Fibroblast of the aortic adventitia (primary cell): ENCODE measurements at places on chromosomes 13 and 19. TPM values are rescaled to one million over a fixed set of nuclear protein-coding genes. Genes with fewer than 3 reads are reported as not detected.

GRCh38 chr19:14054099-14054498 lies 7.8 kb downstream of the PALM3 start:
- no peak for DNase-seq

DNA sequence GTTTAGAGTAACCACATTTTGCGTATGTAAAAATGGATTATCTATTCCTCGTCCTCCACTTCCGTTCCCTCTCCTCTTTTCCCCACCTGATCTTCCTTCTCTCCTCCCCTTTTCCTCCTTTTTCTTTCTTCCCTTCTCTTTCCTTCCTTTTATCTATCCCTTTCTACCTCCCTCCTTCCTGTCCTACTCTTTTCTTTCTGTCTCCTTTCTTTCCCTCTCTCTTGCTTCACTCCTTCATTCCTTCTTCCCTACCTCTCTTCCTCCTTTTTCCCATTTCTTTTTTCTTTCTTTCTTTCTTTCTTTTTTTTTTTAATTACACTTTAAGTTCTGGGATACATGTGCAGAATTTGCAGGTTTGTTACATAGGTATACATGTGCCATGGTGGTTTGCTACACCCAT lies 688.4 kb upstream of the GPC6 start:
- no peak for DNase-seq

DNA sequence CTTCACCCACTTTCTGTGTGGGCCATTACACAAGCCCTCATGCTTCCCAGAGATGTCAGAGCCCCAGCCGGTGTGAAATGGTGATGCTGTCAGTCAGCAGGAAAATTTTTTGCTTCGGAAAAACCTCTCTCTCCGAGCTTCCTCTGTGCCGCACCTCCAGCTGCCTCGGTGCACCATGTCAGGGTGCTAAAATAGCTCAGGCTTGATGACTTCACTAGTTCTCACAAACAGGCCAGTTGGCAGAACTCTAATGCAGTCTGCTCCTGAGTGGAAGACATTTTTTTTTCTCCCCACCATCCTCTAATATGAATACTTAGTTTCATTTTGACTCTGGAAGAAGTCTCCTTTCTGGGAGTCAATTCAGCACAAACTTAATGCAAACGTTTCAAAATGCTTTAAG lies 71.3 kb downstream of the KLF12 start:
- DNase-seq = peak; percentile 79

DNA sequence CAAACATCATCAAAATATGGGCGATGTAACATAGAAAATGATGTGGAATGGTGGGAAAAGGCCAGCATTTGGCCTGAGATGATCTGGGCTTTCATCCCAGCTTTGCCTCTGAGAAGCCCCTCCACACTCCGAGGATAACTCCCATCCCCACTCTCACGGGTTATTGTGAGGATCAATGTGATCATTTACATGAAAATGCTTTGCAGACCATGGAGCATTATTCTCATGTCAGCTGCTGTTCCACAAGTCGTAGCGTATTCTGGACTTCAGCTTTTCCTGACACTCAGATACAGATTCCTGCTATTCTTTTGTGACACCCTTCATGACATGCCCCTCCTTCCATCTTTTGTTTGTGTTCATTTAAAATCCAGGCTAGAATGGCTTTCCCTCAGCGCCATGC lies 86.5 kb downstream of the NUFIP1 start:
- DNase-seq = no peak

- no peak for DNase-seq
Measured at GRCh38 chr13:92901739-92902138, 324.9 kb upstream of the GPC6 start.

DNA sequence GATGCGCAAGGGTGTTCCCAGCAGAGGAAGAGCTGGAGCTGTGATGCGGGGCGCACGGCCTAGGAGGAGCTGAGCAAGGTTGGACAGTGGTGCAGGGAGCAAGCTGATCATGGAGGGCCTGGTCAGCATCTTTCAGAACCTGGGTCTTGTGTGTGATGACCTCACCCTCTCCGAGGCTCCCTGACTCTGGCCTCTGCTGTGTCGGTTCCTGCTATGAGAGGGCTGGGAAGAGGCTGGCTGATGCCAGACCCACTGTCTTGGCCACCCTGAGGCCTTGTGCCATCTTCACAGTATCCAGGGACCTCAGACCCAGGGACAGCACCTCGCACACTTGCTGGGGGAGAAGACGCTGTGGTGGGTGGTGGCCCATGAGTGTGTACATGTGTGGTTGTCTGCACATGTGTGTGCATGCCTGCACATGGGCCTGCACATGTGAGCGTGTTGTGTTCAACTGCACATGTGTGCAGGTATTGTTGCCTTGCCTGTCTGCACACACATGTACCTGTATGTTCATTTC lies 16.5 kb upstream of the C13orf46 start:
- DNase-seq = no peak

GRCh38 chr13:73741742-73742141 lies 392.5 kb downstream of the KLF12 start:
- DNase-seq = no peak

DNA sequence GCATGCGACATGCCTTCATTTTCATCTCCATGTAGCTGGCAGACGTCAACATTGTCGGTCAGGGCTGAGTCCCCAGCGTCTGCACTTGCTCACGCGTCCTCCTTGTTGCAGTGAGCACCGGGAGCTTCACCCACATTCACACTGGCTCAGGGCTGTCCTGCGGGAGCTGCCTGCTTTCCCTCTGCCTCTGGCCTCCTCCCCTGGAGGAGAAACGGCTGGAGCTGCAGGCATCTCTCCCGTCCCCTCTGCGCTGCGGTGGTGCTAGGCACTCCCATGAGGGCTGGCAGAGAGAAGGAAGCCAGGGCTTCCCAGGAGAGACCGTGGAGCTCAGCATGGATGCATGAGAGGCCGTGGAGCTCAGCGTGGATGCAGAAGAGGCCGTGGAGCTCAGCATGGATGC lies 18.4 kb upstream of the TMEM255B start:
- no peak for DNase-seq

- DNase-seq = no peak
Measured at GRCh38 chr19:58586133-58586765, 13.1 kb upstream of the MZF1 start.

DNA sequence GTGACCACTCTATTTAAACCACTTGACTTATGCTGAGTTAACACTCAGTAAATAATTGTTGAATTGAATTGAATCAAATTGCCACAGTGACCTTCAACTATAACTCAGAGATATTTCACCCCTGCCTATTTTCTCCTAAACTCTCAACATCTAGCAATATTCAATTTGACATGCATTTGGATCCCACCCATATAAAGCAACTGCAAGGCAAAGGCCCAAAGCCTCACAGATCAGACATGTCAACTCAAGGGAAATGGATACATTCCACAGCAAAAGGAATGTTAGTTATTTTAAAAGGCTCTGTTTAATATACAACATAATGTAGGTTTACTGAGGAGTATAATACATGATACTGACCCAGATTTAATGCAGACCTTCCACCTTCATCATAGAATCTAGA lies 107.4 kb downstream of the KCTD12 start:
- peak; percentile 77 for DNase-seq

- DNase-seq = no peak
Measured at GRCh38 chr19:2933490-2933910, 11.3 kb downstream of the ZNF77 start.

- DNase-seq = no peak
Measured at GRCh38 chr13:99865420-99865930, 106.1 kb downstream of the ZIC5 start.

- no peak for DNase-seq
Measured at GRCh38 chr19:56113074-56113632, 7.9 kb downstream of the ZNF787 start.

DNA sequence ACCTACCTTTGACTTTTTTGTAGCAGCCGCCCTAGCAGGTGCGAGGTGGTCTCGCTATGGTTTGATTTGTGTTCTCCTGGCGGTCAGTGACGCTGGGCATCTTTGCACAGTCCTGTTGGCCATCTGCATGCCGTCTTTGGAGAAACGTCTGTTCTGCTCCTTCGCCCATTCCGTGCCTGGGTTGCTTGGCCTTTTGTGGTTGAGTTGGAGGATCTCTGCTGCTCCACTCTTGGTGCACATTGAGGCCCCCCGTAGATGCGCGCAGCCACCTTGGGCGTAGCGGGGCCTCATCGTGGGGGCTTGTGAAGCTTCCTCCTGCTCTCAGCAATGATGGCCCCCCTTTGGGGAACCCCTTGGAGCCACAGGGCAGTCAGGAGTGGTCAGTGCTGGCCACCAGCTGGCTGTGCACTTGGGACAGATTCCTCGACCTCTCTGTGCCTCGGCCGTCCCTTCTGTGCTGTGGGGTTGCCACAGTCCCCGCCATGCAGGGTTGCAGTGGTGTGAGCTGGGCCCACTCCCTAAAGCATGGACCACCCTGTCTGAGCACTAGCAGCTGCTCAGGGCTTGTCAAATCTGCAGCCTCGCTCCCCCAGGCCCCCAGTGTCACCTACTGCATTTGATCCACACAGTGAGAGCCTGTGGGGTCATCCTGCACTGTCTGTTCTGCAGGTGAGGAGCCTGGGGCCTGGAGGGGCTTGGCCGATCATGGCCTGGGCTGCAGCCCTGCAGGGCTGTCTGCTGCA lies 170.8 kb downstream of the KDM4B start:
- no peak for DNase-seq

DNA sequence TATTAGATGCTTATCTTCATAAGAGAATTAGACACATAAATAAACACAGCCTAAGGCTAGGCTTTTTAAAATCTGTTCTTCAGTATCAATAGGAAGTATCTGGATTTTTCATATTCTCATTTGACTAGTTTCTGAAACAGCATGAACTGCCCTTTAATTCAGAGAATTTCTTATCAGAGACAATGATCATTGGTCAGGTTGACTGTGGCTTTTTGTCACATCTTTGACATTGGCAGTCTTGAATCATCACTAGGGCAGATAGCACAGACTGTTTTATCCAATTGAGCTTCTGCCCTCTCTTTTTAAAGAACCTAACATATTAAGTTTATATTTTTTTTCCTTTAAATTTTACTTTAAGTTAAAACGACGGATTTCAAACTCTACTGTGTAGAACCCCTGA lies 59.6 kb downstream of the DPY19L3 start:
- no peak for DNase-seq

DNA sequence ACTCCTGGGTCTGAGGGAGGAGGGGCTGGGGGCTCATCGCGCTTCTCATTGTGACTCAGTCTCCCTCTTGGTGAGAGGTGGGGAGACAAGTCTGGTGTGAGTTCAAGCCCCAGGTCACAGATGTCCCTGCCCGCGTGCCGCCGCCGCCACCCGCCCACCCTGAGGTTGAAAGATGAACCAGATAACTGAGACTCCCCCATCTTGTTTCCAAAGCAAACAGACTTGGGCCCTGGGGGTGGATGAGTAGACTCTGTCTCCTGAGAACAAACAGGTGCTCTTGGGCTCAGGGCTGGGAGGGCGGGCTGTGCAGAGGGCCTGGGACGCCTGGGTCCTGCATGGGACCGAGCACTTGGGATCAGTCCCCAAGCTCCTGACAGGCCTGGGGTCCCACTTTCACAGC lies 567 bp downstream of the SBK2 start:
- DNase-seq = no peak

- DNase-seq = no peak
Measured at GRCh38 chr13:105830821-105831220, 704.6 kb downstream of the EFNB2 start.

DNA sequence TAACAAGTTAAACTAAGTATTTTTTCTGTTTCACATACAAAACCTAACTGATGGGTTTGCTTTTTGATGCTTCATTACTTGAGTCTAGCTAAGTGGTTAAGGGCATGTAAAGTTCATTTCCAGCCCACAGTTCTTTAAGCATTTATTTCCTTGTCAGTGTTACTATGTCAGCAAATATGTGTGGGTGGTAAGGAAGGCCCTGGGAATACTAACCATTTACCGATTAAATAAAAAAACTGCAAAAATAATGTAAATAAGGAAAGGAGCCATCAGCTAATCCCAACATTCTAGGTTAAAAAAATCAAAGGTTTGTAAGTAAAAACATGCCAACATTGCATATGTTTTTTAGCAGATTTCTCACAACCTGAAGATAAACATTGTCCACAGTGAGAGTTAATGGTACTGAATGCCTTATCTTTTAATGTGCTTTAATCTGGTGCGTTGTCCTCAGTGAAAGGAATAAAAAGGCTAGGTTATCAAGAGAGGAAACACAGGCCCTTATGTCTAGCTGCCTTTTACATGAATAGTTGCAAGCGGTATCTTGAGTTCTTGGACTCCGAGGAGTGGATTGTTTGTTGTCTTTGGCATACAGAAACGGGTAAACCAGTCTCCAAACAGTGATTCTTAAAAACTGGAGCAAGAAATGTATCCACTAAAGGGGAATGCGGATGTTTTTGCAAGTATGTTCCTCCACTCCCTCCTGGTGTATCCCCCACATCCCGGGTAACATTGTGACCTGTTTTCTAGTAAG lies 949.6 kb upstream of the SLC10A2 start:
- DNase-seq = peak; percentile 88

DNA sequence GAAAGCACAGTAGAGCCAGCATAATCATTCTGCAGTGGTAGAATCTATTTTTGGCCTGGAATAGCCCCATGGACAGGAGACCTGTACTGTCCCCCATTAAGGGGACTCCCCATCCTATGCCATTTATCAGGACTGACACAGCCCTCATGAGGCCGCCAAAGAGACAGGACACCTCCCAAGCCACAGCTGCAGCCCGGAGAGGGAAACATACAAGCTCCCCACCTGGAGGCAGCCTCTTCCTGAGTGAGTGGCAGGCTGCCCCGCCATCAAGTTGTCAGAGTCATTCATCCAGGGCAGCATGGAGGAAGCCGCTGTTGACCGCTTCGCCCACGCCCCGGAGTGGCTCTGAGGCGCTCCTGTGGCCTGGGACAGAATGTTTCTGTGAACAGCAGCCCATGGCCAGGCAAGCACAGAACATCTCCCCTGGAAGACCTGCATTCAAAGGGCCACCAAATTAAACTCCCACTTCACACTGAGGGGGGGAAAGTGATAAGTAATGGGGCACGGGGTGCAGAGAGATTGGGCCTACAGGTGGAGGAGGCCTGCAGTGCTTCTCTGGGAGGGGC lies 111.3 kb downstream of the ZDHHC20 start:
- no peak for DNase-seq

DNA sequence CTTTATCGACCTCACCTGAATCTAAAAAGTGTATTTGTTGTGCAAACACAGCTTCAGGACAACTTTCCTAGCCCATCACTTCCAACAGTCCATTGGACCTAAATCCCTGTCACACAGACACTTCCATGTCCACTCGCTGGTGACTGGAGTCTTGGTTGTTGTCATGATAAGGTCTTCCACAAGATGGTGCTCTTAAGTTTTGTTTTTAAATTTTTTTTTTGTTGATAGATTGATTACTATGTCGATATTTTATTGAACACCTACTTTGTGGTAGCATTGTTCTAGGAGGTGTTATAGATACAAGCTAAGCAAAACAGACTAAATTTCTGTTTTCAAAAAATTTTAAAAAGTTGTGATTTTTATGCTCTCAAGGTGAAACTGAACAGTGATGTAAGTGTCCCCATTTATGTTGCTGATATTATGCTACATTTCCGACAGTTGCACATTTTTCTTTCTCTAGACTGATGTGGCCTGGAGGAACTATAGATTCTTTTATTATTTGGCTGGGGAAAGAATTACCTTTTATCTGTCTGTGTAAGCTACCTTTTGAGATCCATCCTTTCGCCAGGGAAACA lies 8.1 kb upstream of the ERICH6B start:
- DNase-seq = peak; percentile 28

TEX101 gene
- total RNA-seq = not detected in 2 replicates

URAD gene
- not detected in 2 replicates for total RNA-seq

CDC37 gene
- total RNA-seq = 60.5 and 151 TPM in 2 replicates

MIA gene
- not detected in 2 replicates for total RNA-seq

PSG3 gene
- total RNA-seq = not detected in 2 replicates

OR7D2 gene
- not detected in 2 replicates for total RNA-seq

CELF5 gene
- not detected in 2 replicates for total RNA-seq

THSD8 gene
- not detected in 2 replicates for total RNA-seq

SEMA6B gene
- 0.72 and 1.7 TPM in 2 replicates for total RNA-seq
